ENCODE measurements at places on chromosomes 6 and 20. TPM values are rescaled to one million over a fixed set of nuclear protein-coding genes. Genes with fewer than 3 reads are reported as not detected.

The ANKRD6 gene
- total RNA-seq = 43.5 TPM

The SCGN gene
- total RNA-seq = not detected

The COL9A3 gene
- 576 TPM for total RNA-seq

The FAM184A gene
- total RNA-seq = 4.1 TPM

The PI16 gene
- not detected for total RNA-seq

The RFX6 gene
- 3.8 TPM for total RNA-seq

The PRPH2 gene
- 0.11 TPM for total RNA-seq

The DIDO1 gene
- 73.1 TPM for total RNA-seq

The MAP3K4 gene
- total RNA-seq = 62.6 TPM

The NKX2-2 gene
- not detected for total RNA-seq

The ADGRG6 gene
- total RNA-seq = 36.6 TPM

- H3K4me1 ChIP-seq = no peaks in the 10 kb centered on the region
- DNase-seq = no peak
- H3K36me3 ChIP-seq = no peaks in the 10 kb centered on the region
- H3K27ac ChIP-seq = no peak overlapping the region
- H3K27me3 ChIP-seq = peaks cover 17% of the 10 kb centered on the region
- no peak overlapping the region for H3K4me3 ChIP-seq
These were observed 157.8 kb upstream of the TSHZ2 start for GRCh38 chr20:52814371-52814770.

- H3K27me3 ChIP-seq = peaks cover 4% of the 10 kb centered on the region
- H3K4me1 ChIP-seq = peaks cover 2% of the 10 kb centered on the region
- H3K4me3 ChIP-seq = no peak overlapping the region
- H3K27ac ChIP-seq = no peak overlapping the region
These were observed 209.9 kb downstream of the LY86 start for GRCh38 chr6:6798448-6798860.

GRCh38 chr6:117619178-117619577 lies 16.9 kb upstream of the GOPC start:
- no peak overlapping the region for H3K4me3 ChIP-seq
- peaks cover 9% of the 10 kb centered on the region for H3K4me1 ChIP-seq
- no peak for DNase-seq
- H3K27ac ChIP-seq = no peak overlapping the region

- peaks cover 58% of the 10 kb centered on the region for H3K36me3 ChIP-seq
- no peak for DNase-seq
- H3K4me3 ChIP-seq = no peak overlapping the region
- H3K27me3 ChIP-seq = no peaks in the 10 kb centered on the region
- no peaks in the 10 kb centered on the region for H3K4me1 ChIP-seq
These were observed 3.5 kb downstream of the SUMO4 start for GRCh38 chr6:149403534-149403933.

DNA sequence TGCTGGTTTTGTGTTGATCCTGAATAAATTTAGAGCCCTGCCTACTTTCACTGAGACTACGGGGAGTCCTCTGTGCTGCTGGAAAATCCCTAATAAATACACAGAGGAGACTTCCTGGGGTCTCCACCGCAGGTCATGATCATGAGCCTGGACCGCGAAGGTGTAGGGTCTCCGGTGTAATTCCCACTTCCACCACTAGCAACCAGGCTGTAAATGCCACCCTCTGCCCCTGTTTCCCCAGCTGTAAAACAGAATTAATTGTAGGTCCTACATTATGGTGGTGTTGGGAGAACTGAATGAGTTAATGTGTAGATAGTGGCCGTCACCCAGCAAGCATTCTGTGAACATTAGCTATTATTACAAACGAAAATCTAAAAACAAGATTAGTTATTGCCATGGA lies 191.6 kb upstream of the THBS2 start:
- DNase-seq = no peak
- no peaks in the 10 kb centered on the region for H3K36me3 ChIP-seq
- no peaks in the 10 kb centered on the region for H3K27me3 ChIP-seq

DNA sequence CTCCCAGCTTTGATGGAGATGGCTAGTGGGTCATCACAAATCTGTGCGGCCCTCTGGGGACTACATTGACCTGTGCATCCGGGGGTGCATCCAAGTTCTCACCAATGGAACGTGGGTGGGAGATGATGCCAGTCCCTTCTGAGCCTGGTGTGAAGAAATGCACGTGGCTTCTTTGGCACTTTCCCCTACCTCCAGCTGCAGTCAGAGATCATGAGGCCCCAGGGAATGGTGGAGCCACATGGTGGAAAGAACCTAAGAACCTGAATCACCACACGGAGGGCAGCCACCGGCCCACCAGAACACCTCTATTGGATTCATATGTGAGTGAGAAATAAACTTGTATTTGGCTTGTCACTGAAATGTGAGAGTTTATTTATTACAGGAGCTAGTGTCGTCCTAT lies 9.9 kb upstream of the CDKN1A start:
- no peaks in the 10 kb centered on the region for H3K36me3 ChIP-seq
- H3K27me3 ChIP-seq = no peaks in the 10 kb centered on the region
- H3K27ac ChIP-seq = no peak overlapping the region

GRCh38 chr20:42603655-42604054 lies 586.1 kb downstream of the PTPRT start:
- no peaks in the 10 kb centered on the region for H3K27me3 ChIP-seq
- DNase-seq = no peak
- no peaks in the 10 kb centered on the region for H3K4me1 ChIP-seq
- H3K4me3 ChIP-seq = no peak overlapping the region

GRCh38 chr6:27293436-27294098 lies 18.5 kb downstream of the POM121L2 start:
- peak; percentile 77 for DNase-seq
- H3K27ac ChIP-seq = no peak overlapping the region

DNA sequence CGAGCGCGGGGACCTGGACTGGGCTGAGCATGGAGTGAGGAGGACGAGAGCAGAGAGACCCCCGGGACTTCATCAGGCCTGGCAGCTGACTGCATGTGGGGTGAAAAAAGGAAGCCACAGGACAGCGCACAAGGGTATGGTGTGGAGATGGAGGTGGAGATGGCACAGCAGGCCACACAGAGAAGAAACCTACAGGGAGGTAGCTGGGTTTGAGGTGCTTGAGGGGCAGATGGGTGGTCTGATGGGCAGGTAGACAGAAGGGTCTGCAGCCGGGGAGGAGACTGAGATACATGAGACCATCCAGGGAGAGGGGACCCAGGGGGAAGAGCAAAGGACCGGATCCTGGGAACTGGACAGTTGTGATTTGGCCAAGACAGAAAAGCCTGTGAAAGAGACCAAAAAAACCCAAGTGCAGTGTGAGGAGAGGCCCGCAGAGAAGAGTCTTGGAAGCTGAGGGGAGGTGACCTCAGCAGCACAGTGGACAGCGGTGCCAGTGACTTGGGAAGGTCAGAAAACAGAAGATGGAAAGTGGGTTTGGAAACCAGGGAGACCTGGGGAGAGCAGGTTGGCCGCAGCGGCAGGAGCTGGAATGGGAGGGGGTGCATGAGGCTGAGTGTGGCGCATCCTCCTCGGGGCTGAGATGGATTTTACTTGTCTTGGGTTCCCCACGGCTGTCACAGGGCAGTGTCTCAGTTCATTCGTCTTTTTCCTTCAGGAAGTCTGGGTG lies 5.5 kb downstream of the HLA-DPB1 start:
- H3K36me3 ChIP-seq = peaks cover 7% of the 10 kb centered on the region
- H3K4me1 ChIP-seq = peaks cover 31% of the 10 kb centered on the region
- peak overlapping the region; percentile 27 for H3K27ac ChIP-seq
- DNase-seq = no peak

- H3K4me1 ChIP-seq = no peaks in the 10 kb centered on the region
- no peak overlapping the region for H3K4me3 ChIP-seq
- no peaks in the 10 kb centered on the region for H3K36me3 ChIP-seq
- H3K27ac ChIP-seq = no peak overlapping the region
- DNase-seq = no peak
- peaks cover 11% of the 10 kb centered on the region for H3K27me3 ChIP-seq
These were observed 97.5 kb upstream of the ZBTB24 start for GRCh38 chr6:109580519-109580918.

DNA sequence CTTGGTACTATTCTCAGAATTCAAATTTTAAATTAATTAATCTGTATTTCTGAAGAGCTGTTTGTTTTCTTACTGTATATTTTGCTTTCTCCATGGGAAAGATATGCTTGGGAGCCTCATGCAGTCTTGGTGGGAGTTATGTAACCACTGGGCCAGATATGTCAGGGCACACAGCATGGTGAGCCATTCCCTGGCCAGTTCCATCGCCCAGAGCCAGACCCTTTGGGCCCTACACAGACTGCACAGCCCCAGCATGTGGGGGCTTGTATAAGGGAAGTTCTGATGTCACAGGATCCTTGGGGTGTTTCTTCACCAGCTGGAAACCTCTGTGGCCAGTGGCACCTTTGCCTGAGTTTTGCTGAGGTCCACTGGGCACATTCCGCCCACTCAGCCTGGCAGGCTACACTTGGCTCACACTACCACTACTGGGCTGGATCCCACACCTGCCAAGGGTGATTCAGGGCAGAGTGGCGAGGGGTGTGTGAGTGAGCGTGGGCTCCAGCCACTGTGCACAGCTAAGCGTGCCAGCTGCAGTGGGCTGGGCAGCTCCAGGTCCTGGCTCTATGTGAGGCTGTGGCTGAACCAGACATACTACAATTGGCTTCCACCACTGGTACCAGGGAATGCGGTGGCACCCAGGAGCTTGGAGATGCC lies 293.5 kb downstream of the ARHGAP18 start:
- H3K36me3 ChIP-seq = no peaks in the 10 kb centered on the region
- no peaks in the 10 kb centered on the region for H3K4me1 ChIP-seq
- no peak for DNase-seq
- no peak overlapping the region for H3K27ac ChIP-seq
- H3K4me3 ChIP-seq = no peak overlapping the region

GRCh38 chr20:55386686-55387085 lies 618.6 kb downstream of the CBLN4 start:
- DNase-seq = no peak
- no peak overlapping the region for H3K4me3 ChIP-seq
- no peaks in the 10 kb centered on the region for H3K36me3 ChIP-seq
- H3K27ac ChIP-seq = no peak overlapping the region
- H3K4me1 ChIP-seq = no peaks in the 10 kb centered on the region

- no peak overlapping the region for H3K4me3 ChIP-seq
- H3K27ac ChIP-seq = peak overlapping the region; percentile 30
- H3K4me1 ChIP-seq = peaks cover 28% of the 10 kb centered on the region
- H3K27me3 ChIP-seq = no peaks in the 10 kb centered on the region
These were observed 146.9 kb upstream of the SGK1 start for GRCh38 chr6:134464690-134465411.

GRCh38 chr6:125670568-125670967 lies 78.9 kb upstream of the HEY2 start:
- peaks cover 20% of the 10 kb centered on the region for H3K4me1 ChIP-seq
- H3K27me3 ChIP-seq = no peaks in the 10 kb centered on the region
- no peak overlapping the region for H3K4me3 ChIP-seq
- no peak for DNase-seq
- no peak overlapping the region for H3K27ac ChIP-seq

GRCh38 chr6:128259029-128259724 lies 261.2 kb downstream of the PTPRK start:
- no peak overlapping the region for H3K27ac ChIP-seq
- no peak overlapping the region for H3K4me3 ChIP-seq
- peaks cover 13% of the 10 kb centered on the region for H3K36me3 ChIP-seq
- peaks cover 3% of the 10 kb centered on the region for H3K4me1 ChIP-seq
- H3K27me3 ChIP-seq = no peaks in the 10 kb centered on the region

DNA sequence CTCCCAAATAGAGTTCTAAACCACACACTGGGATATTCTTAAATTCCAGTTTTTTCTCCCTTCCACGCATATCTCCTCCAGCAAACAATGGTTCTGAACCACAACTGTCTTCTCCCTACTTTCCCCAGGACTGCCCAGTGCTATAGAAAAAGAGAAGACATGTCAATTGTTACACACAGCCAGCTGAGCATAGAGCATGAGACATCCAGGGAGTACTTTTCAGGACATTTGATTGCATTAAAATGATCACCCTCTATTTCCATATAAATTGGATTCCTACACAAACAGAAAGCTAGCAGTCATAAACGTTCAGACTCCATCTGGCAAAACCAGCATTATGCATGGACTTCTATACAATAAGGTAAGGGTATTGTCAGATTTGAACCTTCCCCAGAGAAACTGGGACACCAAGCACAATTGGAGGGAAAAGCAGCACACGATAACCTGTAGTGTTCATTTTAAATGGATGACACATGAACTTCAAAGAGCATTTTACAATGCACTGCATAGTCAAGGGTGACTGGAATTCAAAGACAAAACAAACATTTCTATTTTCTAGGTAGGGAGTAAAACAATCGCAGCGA lies 93.1 kb upstream of the HEY2 start:
- DNase-seq = no peak
- H3K4me1 ChIP-seq = peaks cover 7% of the 10 kb centered on the region
- no peaks in the 10 kb centered on the region for H3K27me3 ChIP-seq
- H3K4me3 ChIP-seq = no peak overlapping the region

All from mesothelial cell of epicardium (in vitro differentiated cells).